Immature natural killer cell (primary cell): ENCODE measurements at places on chromosomes 11 and 22. TPM values are rescaled to one million over a fixed set of nuclear protein-coding genes. Genes with fewer than 3 reads are reported as not detected.

The HEPHL1 gene
- not detected for polyA plus RNA-seq

The LGALS12 gene
- polyA plus RNA-seq = not detected

The PGA5 gene
- not detected for polyA plus RNA-seq

The SPON1 gene
- 1.1 TPM for polyA plus RNA-seq

The BCO2 gene
- 0.41 TPM for polyA plus RNA-seq

The OR52A1 gene
- not detected for polyA plus RNA-seq

The CNTF gene
- not detected for polyA plus RNA-seq

The LINC01488 gene
- polyA plus RNA-seq = not detected

DNA sequence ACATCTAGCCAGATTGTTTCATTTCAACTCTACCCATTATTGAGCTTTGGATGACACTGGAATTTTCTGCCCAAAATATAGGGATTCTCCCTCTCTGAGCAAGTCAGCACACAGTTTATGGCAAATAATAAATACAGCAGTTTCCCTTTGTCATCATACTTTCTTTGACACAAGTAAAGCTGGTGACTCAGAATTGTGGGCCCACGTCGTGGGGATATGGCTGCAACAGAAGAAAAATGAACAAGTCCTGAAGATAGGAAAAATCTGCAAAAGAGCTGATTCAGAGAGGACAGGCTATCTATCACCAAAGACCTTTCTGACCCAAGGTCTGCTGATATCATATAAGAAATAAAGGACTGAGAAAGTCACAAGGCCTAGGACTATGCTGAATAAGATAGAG is 236.3 kb upstream of the ZC3H12C start:
- DNase-seq = no peak

GRCh38 chr22:46376908-46377524 is 41.5 kb downstream of the TRMU start:
- DNase-seq = no peak

DNA sequence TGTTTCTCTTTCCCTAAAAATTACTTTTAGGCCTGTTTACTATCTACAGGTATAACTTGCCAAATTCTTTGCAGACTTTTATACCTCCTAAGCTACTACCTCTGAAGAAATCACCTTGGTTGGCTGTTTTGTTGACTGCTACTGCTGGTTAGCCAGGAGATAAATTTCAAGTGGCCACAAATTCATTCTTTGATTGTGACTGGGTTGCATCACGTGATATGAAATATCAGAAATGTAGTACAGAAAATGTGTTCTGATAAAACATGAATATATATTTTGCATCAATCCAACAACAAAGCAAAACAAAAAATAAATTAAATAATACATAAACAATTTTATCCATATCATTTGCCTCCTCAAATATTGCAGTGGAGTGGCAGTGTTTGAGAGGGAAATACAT is 291.1 kb downstream of the CNTN5 start:
- no peak for DNase-seq

GRCh38 chr22:36073476-36073875 is 44.9 kb upstream of the RBFOX2 start:
- DNase-seq = no peak

GRCh38 chr11:73439002-73439843 is 63.0 kb downstream of the RELT start:
- no peak for DNase-seq

- DNase-seq = peak; percentile 62
Measured at GRCh38 chr11:3109921-3110706, 52.9 kb upstream of the CARS1 start.

DNA sequence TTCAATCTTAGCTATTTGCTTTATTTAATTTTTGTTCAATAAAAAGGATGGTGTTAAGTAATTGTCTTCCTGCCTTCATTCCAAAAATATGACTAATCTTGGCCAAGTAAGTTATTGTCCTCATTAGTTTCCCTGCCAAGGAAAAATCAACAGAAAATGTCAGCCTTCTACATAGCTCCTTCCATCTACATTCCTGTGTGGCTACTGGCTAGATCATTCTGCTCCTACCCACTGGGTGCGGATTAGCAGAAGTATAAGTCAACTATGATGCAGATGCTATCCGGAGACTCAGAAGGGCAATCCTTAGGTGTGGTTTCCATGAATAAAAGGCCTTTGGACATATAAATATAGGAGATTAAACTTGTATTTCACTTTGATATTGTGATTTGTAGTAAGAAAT is 154.4 kb downstream of the SBF2 start:
- no peak for DNase-seq

DNA sequence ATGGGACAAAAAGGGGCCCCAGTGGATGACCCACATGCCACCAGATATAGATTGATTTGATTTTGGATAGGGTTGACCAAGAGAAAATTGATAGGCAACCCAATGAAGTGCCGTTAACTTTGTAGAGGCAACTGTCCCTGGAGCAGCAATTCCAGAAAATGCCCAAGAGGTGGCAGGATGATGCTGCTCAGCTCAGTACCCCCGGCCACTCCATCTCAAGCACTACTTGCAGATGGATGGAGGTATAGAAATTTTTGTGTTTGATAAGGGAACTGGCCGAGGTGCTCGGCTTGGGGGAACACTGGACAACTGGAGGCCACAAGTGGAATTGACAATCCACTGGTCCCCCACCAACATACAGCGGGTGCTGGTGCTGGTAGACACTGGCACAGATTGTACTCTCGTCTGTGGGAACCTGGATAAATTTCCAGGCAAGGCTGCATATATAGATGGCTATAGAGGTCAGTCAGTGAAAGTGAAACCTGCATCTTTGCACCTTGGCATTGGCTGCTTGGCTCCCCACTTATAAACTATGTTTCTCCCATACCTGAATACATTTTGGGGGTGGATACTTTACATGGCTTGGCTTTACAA is 86.3 kb downstream of the CCDC83 start:
- peak; percentile 20 for DNase-seq

GRCh38 chr11:109033627-109034338 is 368.9 kb downstream of the DDX10 start:
- DNase-seq = no peak

- DNase-seq = no peak
Measured at GRCh38 chr11:720017-720641, 14.1 kb downstream of the EPS8L2 start.

GRCh38 chr22:42069801-42070516 is 653 bp downstream of the NAGA start:
- no peak for DNase-seq

- no peak for DNase-seq
Measured at GRCh38 chr11:839875-840617, 2.3 kb downstream of the POLR2L start.

GRCh38 chr11:31656051-31656450 is 146.5 kb downstream of the ELP4 start:
- DNase-seq = no peak

- no peak for DNase-seq
Measured at GRCh38 chr11:11293798-11294550, 59.1 kb downstream of the CSNK2A3 start.

DNA sequence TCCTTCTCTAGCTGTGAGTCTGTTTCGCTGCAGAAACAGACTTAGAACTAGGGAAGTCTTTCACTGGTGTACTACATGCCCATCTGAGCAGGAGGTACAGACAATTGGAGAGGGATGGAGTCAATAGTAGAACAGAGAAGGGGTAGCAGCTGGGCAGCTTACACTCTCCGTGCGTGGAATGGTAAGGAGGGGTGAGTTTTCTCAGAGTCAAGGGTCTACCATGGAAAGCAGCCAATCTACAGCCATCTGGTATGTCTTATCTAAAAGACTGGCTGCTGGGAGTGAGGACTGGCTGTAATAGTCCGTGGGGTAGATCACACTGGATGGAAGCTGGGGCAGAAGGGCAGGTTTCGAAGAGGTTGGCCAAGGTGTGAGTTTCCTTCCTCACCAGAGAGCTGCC is 137.3 kb upstream of the TENM4 start:
- no peak for DNase-seq

DNA sequence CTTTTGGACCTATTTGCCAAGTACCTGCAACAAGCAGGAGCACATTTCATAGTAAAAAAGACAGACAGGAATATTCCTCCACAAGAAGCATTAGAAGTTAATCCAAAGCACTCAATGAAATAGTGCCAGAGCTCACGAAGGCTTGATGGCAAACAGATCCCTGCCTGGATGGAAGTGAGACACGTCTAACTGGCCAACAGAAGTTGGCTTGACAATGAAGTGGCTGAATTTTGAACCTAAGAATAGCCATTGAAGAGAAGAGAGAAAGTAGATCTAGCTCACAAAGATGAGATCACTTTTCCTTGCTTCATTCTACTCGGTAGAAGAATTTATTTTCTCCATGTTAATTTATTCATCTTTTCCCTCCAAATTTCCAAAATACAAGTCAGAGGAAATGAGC is 30.6 kb upstream of the APOA1 start:
- no peak for DNase-seq

DNA sequence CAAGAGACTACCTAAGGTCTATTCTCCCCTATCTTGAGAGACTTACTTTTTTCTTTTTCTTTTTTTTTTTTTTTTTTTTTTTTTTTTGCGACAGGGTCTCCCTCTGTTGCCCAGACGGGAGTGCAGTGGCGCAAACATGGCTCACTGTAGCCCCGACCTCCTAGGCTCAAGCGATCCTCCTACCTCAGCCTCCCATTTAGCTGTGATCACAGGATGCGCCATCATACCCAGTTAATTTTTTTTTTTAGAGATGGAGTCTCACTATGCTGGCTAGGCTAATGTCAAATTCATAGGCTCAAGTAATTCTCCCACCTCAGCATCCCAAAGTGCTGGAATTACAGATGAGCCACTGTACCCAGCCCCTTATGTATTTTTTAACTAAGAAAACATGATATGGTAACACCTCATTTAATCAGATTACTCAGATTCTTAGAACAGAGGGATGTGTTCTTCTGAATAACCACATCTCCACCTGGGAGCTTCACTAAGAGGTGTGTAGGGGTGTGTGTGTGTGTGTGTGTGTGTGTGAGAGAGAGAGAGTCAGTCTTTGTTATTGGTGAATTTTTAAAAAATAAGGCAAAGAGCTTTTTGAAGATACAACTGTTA is 102.9 kb downstream of the USP35 start:
- no peak for DNase-seq

- DNase-seq = no peak
Measured at GRCh38 chr22:26564672-26565071, 25.3 kb downstream of the TPST2 start.

- no peak for DNase-seq
Measured at GRCh38 chr22:28183078-28183860, 264.2 kb upstream of the PITPNB start.
